ENCODE measurements at places on chromosomes 5 and 9.

- DNase-seq: no peak
These were observed 83.8 kb upstream of the FSTL4 start for GRCh38 chr5:133696006-133696584.

DNA sequence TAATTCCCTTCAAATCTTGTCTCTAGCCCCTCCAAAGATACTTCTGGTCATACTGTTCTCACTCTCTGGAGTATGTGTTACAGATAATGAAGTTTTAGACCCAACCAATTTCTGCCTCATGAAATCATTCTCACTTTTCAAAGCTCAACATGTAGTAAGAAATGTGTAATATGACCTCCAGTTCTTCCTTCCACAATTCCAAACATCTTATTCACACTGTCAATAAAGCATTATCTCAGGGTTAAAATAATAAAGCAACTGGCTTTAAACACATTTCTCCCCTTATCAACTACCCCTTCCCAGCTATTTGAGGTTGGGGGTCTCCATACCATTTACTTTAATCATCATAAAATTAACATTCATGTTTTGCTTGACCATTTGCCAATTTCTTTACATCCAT is 654.1 kb downstream of the RAB3C start:
- no peak for DNase-seq

DNA sequence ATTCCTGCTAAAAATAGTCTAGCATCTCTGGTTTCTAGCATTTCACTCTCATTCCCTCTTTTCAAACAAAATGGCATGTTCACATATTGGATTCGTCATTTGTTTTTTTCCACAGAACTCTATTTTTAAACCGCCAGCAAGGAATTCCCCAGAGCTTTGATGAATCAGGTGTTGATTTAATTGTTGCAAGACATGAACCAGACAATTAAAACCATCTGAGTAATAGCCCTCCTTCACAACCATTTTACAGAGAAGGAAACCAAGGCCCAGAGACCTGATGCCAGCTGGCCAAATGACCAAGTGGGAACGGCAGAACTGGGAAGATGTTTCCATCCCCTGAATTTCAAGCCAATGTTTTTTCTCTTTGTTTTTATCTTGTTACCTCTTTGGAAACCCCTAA is 167.0 kb downstream of the CAAP1 start:
- DNase-seq: no peak

DNA sequence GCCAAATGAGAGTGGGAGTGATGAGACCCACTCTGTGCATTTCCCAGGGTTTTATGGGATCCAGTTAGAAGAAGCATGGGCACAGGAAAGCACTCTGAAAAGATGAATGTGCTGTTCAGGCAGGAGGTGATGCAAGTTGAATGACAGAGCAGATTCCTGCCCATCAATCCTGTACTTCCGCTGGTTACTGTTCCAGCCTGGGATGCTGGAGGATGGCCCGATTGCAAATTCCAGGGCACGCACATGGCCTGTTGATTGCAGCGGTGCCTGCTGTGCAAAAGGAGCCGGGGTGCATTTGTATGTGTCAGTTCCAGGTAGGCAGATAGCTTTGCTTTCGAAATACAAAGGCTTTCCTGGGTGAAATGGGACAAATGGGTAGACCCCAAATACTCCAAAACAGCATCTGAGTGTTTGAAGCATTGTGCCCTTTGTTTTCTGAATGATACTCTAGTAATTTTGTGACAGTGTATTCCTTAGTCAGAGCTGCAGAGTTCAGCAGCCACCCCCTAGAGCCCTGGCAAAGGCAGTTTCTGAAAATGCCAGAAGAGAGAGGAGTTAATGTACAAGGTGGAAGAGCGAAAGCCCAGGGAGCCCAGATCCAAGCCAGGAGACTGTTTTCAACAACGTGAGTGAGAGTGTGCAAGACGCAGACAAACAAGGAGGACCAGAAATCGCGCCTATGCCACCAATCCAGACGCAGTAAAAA is 454.2 kb upstream of the CLINT1 start:
- DNase-seq: no peak

- DNase-seq: no peak
These were observed 12.7 kb upstream of the TMEM174 start for GRCh38 chr5:73160239-73160671.

DNA sequence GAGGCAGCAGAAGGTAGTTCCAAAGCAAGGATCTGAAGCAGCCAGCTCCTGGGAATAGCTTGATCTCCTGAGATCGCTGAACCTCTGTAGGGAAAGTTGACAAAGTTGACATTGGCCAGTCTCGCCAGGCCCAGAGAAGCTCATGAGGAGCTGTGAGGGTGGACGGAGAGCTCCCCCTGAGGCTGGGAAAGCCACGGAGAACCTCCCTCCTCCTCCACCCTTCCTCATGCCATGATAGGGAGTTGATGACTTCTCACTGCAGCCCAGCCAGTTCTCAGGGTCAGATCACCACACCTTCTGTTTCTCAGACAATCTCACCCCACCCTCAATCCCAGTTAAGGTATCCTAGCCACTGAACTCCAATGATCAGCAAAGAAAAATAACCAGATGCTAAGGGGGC is 30.4 kb upstream of the KCNV2 start:
- DNase-seq: no peak

DNA sequence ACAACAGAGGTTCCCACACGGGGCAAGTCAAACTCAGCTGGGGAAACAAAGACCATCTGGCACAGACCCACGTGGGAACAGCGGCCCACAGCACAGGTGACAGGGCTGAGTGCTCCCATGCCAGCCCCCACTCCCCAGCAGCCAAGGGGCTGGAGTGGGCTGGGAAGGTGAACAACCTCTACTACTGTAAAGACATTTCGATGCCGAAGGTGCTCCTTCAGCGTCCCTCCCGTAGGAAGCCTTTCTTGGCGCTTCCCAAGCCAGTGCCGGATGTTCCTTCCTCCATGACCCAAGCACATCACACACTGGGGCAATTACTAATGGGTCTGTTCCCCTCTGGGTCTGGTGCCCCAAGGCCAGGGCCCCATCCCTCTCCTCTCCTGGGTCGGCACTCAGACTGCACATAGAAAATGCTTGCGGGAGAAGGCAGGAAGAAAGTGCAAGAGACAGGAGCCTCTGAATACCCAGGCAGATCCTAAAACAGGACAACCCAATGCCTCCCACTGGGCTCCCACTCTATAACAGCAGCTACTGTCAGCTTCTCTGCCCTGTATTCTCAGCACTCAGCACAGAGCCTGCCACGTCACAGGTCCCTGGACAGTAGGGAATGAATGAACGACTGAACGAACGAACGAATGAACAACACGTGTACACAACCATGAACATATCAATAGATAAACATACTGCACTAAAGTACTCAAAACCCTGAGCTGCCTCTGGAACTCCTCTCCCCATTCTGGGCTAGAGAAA is 77.0 kb upstream of the LRRTM2 start:
- DNase-seq: no peak

DNA sequence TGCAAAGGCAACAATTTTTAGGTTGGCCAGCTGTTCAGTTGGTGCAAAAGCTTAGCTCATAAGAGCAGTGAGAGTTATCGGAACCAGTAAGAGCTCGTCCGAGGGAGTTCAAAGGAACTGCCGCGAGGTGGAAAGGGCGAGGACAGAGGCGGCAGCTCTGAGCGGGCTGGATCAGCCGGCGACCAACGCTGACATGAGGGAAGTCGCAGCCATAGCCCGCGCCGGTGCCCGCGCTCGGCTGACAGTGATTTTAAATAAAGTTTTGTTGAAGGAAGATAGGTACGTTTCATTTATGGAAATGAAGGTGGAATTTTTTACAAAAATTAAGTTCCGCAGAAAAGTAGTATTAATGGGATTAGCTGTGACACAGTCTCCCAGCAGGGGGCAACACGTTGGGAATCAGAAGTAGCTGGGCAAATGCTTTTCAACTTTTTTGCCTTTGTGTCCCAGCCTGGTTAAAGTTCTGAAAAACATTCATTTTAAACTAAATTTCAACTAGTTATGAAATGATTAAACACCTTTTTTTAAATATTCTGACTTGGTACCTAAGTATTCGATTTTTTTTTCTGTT is 43.2 kb downstream of the FBXO4 start:
- DNase-seq: no peak

DNA sequence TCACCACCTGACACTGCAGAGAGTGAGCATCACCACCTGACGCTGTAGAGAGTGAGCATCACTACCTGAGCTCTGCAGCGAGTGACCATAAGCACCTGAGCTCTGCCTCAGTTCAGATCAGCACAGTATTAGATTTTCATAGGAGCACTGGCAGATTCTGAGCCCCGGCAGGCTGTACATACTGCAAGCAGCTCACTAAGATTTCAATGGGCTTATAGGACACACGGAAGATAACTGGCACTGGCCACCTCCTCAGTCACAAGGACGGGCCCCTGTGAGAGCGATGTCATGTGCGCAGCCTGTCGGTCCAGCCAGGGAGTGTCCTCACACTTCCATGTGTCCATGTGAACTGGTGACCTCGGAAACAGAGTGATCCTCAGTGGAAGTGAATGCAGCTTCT is 153.5 kb upstream of the IRX2 start:
- no peak for DNase-seq

DNA sequence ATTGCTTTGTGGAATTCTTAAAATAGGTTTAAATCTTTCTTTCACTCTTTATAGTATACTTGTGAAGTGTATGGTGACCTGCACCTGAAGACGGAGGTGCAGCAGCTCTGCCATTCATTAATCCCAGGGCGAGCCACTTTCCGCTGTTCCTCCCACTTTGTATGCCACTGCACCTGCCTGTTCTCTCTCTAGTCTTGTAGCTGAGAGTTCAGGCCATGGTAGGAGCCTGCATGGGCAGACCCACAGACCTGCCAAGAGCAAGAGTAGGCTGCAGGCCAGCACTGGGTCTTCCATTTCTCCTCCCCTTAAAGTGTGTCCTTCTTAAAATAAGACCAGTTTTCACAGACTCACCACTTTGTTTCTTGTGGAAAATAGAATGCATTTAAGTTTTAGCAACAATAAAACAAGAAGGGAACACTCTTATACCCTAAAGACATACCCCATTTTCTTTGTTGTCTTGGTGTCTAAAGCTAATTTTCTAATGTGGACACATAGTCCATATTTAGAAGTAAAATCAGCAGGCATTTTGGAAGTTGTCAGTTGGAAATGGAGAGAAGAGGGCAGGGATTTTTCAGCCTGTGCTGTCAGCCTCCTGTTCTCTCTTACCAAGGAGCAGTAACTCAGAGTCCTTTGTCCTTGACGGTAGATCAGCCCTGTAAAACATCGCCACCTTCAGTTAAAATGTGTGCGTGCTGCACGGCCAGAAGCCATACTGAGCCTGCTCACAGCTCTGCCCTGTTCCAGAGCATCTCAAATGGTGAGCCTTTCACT is 103.2 kb downstream of the SNCAIP start:
- peak; percentile 25 for DNase-seq

DNA sequence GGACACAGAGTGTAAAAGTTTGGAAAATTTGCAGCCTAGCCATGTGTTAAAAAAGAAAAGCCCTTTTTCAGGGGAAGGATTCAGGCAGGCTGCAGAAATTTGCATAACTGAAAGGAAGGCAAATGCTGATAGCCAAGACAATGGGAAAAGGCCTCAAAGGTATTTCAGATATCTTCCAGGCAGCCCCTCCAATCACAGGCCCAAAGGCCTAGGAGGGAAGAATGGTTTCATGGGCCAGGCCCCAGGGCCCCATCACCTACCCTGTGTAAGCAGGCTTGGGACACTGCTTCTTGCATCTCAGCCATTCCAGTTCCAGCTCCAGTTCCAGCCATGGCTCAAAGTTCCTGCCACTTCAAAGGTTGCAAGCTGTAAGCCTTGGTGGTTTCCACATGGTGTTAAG is 4.8 kb downstream of the S100Z start:
- no peak for DNase-seq

- no peak for DNase-seq
These were observed 232.3 kb downstream of the IRX2 start for GRCh38 chr5:2519153-2519552.

DNA sequence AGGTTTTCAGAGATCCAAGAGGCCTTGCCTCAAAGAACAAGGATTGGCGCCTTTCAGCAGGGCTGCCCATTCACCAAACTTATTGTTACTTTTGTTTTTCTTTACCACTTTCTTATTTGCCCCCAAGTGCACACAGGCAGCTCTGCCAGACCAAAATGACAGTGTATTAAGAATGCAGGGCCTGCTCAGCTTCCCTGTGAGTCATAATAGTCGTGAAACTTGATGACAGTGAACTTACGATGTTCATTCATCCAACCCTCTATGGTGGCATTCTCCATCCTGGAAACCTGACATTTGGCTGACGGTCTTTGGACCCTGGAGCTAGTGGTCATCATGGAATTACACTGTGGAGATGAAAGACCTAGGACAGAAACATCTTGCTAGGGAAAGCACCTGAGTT is 44.3 kb downstream of the UBE2QL1 start:
- no peak for DNase-seq

GRCh38 chr9:101634741-101635409 is 40.1 kb upstream of the PPP3R2 start:
- DNase-seq: no peak

DNA sequence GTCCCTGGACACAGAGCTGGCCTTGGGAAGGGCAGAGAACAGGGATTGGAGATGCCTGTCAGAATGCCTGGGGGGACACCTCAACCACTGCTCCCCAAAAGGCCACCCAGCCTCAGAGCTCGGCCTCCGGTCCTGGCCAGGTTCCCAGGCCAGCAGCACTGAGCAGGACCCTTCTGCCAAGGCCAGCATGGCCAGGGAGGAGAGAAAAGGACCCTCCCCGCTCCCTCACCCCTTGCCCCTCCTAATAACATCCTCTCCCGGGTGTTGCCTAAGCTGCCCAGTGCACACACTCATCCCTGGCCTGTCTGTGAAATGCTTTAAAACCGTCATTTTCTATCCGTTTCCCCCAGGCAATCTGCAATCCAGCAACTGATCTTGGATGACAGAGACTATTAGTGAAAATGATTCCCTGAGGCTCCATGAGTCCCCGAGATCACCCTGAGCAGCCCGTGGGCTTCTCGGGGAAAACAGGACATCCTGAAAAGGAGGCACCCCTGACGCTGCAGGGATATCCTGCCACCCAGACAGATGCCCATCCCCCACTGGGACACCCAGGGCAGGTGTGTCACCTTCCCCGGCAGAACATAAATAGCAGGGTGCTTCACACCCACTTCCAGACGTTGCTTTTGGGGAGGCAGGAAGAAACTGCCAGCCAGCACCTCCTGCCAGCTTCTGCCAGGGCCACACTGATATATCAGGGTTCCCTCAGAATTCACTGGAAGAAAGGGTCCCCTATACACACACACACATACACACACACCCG is 75.3 kb downstream of the ADAMTS2 start:
- DNase-seq: no peak

GRCh38 chr5:55440188-55440646 is 94.5 kb downstream of the PLPP1 start:
- no peak for DNase-seq

DNA sequence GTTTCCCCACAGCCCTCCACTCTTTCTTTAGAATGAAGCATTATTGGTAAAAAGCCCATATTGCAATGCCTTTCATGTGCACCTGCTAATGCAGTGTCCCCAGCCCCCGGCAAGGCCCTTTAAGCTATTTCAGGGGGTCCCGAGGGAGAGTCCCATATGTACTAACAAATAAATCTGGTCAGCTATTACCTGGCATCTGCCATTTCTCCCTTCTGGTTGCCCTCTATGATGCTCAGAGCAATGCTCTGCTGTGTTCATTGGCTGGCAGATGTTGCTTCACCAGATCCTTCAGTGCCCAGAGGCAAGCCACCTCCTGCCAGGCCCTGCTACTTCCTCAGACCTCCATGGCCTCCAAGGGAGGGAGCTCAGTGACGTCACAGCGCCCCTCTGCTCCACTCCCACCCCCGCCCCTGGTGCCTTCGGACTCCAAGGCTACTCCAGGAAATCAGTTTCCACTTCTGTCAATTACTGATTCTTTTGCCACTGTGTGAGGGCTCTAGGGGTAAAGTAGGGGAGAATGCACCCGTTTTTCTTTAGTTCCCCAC is 201.1 kb upstream of the GLRA1 start:
- no peak for DNase-seq
